ENCODE measurements at places on chromosomes 2 and 18. TPM values are rescaled to one million over a fixed set of nuclear protein-coding genes. Genes with fewer than 3 reads are reported as not detected.

GRCh38 chr2:17228461-17228860 lies 289.8 kb downstream of the RAD51AP2 start:
- DNase-seq, result no peak

DNA sequence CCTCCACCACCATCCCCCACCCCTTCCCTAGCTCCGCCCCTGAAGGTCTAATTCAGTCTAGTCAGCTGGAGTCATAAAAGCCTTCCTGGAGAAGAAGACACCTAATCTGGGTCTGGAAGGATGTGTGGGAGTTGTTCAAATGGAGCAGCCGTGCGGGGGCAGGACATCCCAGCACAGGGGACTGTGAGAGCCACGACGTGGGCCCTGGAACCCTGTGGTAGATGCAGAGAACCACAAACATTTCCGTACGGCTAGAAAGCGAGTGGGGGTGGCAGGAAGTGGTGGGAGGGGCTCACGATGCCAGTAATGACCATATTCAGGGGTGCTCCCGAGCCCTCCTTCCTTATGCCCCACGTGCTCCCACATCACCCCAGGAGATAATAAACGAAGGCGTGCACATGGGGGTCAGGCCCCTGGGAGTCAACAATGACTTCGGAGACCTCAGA lies 20.9 kb upstream of the COL6A3 start:
- peak; percentile 75 for DNase-seq

DNA sequence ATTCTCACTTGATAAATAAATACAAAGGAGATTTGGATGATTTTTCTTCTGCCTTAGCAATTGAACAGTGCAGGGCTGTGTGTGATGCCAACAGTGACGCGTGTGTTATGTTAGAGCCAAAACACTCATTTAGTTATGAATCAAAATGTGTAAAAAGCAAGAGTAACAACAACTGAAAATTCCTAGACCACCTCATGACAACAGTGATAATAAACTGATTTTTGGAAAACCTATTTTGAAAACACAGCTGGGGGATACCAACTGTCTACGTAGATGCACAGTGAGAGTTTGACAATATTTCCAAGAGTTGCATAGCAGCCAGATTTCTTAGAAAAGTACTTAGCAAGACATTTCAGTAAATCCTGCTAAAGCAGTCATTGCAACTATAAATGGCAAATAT lies 323.9 kb downstream of the GALR1 start:
- DNase-seq, result no peak

GRCh38 chr2:106575955-106576354 lies 88.8 kb downstream of the CD8B2 start:
- no peak for DNase-seq

DNA sequence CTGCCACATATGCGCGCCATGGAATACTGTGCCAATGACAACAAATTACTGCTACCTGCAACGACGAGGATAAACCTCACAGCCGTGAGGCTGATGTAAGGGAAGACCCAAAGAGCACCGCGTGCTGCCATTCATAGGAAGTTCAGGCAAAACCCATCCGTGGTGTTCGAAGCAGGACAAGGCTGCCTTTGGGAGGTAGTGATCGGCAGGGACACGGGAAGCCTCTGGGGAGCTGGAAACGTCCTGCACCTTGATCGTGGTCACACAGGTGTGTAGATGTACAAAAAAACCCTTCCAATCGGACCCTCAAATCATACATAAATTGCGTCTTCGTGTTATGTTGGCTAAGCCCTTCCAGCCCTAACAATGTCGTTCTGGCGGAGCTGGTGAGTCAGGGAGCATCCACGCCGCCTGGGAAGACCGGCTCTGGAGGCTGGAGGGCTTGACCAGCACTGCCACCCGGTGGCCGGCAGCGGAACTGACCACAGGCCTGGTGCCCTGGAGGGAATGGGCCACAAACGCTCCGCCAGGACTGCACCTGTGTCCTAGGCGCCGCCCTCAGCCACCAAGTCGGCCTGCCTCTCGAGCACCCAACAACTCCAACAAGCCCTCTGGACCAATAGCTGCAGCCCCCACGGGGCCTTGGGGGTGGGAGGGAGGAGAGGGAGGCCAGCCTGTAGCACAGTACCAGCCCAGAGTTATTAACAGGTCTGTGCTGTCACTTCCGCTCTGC lies 4.1 kb upstream of the NEURL3 start:
- DNase-seq, result peak; percentile 38

DNA sequence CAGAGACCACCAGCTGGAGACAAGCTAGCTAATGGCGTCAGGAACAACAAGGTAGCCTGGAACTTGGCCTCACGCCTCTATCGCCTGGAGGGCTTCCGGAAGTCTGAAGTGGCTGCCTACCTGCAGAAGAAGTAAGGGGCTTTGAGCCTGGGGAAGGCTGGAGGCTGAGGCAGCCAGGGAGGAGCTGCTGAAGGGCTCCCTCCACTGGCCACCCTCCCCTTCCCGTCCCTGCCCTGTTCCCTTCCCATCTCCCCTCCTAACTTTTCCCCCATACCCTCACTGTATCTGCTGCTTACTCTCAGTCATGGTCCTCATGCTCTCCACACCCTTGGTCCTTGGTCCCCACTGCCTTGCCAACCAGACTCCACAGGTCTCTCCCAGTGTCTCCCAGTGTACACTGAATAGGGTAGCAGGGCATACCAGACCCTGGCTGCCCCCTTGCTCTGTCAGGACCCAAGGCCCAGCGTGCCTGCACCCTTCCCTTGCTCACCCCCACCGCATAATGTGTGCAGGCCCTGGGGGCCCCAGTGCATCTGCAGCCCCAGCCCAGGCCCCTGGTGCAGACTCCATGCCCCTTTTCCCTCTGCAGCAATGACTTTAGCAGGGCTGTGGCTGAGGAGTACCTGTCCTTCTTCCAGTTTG lies 18.8 kb downstream of the PSD4 start:
- no peak for DNase-seq

CD8B2 gene
- not detected for total RNA-seq

HOXD11 gene
- total RNA-seq, result not detected
